HS-27A (cell line): ENCODE measurements at places on chromosomes 16 and 17.
A peak's percentile ranks its signal among the peaks of the same experiment; 100 is the strongest.

- no peak for DNase-seq
These were observed 23.9 kb upstream of the FASN start for GRCh38 chr17:82121660-82122629.

DNA sequence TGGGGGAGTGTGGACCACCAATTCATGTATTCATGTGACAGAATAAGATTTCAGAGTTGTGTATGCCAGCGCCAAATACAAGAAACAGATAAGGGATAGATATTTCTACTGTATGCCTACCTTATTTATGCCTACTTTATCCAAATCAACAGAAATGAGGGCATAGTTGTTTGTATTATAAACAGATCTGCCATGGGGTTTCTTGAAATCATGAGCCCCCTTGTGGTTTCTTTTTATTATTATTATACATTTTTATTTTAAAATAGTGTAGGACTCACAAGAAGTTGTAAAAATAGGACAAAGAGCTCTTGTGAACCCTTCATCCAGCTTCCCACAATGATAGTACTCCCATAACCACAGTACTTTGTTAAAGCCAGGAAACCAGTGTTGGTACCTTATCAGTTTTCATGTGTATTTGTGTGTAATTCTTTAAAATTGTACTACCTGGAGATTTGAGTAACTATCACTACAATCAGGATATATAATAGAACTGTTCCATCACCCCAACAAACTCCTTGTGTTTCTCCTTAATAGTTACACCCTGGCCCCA lies 229.4 kb downstream of the CCDC182 start:
- no peak for DNase-seq

DNA sequence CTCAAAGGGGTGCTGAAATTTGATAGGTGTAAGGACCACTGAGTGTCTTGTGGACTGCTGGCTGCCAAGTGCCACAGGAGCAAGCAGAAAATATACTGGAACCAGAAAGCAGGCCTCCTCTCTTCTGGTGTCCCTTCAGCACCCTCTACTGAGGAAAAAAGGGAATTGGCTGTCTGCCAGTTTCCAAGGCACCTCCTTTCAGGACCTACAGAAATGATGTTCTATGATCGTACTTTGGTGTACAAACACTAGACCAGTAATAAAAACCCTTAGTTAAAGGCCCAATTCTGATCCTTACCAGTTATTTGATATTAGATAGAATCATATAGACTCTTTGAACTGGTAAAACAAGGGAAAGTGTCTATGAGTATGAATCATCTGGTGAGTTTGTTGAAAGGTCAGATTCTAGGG lies 35.8 kb upstream of the BCAS3 start:
- peak; percentile 72 for DNase-seq

- DNase-seq = no peak
These were observed 69.0 kb downstream of the KIF2B start for GRCh38 chr17:53891726-53892125.

DNA sequence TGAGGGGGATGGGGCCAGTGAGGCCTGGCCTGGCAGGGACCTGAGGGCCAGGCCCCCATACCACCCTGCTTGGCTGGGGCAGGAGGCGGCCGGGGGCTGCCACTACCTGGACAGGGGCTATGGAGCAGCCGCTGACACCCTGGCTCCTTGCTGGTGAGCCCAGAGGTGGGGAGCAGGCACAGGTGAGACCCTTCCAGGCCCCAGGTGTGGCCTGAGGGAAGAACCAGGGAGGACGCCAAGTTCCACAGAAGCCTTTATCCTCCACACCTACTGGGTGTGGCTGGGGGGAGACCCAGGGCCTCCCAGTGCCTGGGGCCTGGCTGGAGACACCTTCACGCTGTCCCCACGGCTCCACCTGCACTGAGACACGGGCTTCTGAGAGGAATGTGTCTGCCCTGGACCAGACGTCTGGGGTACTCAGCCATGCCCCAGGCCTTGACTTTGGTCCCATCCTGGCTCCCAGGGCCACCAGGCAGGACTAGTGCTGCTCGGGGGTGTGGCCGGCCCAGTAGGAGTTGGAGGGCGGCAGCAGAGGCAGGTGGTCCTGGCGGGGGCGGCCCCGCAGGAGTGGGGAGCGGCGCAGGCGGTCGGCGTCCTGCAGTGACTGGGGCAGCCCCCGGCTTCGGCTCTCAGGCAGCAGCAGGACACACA lies 4.7 kb downstream of the SLC22A31 start:
- no peak for DNase-seq

- DNase-seq = no peak
These were observed 1106.1 kb upstream of the GOT2 start for GRCh38 chr16:59840169-59840568.

DNA sequence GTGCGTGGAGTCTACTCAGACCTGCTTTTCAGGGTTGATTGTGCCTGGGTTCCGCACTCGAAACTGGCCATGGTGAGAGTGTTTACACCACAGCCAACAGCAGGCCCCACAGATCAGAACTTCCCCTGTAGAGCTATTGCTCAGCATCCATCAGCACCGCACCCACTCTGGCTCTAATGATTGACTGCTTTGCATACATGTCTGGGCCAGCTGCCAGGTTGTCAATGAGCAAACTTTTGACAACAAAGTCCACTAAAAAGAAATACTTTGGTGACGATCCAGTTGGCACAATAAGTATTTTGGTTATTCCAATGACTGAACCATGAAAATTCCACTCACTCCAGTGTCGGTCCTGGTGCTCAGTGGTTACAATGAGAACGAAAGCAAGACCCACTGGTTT lies 190.7 kb downstream of the FOXL1 start:
- peak; percentile 43 for DNase-seq
